ENCODE measurements at places on chromosomes 2 and 18.

DNA sequence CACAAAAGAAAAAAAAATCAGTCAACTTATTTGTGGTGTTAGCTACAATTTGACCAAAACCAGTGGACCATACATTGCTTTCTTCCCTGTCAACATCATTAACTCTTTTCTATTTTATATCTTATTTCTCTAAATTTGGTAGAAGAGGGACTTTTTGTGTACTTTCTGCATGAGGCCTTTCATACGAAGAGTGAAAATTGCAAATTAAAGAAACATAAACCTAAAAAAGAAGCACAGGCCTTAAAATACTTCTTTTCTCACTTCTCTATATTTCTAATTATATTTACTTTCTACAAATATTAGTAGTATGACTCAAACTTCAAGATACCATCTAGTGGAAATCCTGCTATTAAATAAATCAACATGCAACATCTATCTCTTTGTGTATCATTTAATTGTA lies 1073.4 kb upstream of the ZEB2 start:
- no peak for DNase-seq

GRCh38 chr2:80078290-80079036 lies 226.1 kb downstream of the LRRTM1 start:
- no peak for DNase-seq

GRCh38 chr18:2983296-2983695 lies 29.6 kb downstream of the LPIN2 start:
- DNase-seq = no peak

- DNase-seq = no peak
These were observed 494.5 kb upstream of the MAP2 start for GRCh38 chr2:208929139-208929864.

DNA sequence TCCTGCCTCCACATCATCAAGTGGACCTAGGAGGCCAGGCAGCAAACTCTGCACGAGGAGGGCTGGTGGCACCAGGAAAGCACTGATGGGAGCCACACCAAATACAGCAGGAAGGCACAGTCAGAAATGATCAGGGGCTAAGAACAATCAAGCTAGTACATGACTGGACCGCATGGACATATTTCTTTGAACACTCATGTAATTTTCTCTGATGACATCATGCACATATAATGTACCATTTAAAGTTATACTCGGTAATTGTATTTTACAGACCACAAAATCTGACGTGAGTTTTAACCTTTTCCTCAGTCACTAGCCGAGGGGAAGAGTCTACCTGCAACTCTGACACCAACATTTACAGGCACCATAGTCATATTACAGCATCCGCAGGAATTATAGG lies 76.7 kb downstream of the XDH start:
- no peak for DNase-seq

- no peak for DNase-seq
These were observed 569.3 kb downstream of the TDRD15 start for GRCh38 chr2:21693081-21693480.

- DNase-seq = no peak
These were observed 471.2 kb upstream of the CHST9 start for GRCh38 chr18:27656167-27656778.

- no peak for DNase-seq
These were observed 327.1 kb upstream of the RBMS1 start for GRCh38 chr2:160820691-160821090.

GRCh38 chr18:8139891-8140406 lies 469.3 kb upstream of the RAB12 start:
- no peak for DNase-seq

DNA sequence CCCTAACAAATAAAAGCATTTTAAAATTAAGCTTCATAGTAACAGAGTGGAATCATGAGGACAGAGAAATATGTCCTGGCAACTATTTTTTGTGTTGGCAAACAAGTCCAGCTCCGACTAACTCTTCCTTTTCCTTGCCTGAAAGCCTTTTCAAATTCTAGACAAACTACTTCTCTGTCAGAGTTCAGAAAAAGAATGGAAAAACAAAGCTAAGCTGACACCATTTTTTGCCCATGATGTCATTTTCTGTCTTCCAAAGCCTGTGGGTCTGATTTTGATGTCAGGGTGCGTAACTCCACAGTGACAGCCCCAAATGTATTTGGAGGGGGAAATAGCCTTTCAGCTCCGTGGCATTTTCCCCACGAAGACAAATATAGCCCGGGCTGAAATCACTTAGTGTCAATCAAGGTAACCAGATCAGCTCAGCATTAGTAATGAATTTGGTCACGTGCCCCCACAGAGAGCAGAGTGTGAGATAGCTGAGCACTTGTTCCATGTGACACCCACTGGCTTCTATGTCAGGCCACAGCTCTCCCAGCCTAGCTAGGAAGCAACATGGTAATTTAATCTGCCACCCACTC lies 233.0 kb upstream of the SIX2 start:
- DNase-seq = no peak

DNA sequence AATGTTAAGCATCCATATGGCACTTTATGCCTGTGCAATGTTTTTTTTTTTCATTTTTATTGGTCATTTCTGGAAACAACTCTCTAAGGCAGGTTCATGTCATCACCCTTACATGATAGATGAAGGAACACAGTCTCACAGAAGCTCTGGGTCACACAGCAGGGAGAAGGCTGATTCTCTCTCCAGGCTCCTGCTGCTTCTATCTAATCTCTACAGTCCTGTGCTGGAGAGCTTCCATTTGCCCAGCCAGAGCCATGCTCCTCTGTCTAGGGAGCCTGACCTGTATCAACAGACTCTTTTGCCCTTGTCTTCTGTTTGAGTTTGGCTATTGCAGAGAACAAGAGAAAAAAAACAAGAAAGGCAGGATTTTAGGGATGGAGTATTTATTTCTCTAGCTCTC lies 584.8 kb downstream of the MBD2 start:
- no peak for DNase-seq

- DNase-seq = no peak
These were observed 728.6 kb upstream of the CDH2 start for GRCh38 chr18:28905509-28905908.

DNA sequence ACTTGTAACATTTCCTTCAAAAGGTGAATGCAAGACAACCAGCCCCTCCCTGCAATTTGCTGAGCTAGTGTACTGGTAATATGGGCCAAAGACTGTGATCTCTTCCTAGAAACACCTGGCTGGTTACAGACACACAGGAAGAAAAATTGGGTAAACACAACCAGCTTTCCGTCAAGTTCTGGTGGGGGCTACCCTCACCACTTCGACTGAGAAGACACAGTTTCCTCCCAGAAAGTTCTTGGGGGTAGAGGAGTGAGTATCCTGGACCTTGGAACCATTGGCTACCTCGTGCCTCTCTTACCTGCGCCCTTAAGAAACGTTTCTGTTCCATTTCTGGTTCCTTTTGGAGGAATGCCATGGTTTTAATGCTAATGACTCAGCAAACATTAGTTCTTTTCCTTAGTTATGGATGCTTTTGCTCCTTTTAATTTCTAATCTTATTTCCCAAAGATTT lies 120.9 kb upstream of the DLX2 start:
- no peak for DNase-seq

DNA sequence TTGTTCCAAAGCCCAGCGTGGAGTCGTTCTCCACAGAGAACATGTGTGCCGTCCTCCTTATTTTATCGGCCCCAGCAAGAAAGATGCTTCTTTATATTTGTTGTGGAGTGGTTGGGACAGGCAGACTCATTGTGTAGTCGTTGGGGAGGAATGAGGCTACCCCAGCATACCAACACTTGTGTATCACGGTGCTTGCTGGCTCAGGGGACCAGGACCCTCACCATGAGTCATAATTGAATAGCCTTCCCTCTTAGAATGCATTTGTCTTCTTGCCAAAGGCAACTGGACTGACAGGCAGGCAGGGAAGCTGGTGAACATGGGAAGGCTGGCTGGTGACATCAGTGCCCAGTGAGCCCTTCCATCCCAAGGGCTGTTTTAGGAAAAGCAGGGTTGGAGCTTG lies 4.7 kb downstream of the CAPN10 start:
- no peak for DNase-seq

DNA sequence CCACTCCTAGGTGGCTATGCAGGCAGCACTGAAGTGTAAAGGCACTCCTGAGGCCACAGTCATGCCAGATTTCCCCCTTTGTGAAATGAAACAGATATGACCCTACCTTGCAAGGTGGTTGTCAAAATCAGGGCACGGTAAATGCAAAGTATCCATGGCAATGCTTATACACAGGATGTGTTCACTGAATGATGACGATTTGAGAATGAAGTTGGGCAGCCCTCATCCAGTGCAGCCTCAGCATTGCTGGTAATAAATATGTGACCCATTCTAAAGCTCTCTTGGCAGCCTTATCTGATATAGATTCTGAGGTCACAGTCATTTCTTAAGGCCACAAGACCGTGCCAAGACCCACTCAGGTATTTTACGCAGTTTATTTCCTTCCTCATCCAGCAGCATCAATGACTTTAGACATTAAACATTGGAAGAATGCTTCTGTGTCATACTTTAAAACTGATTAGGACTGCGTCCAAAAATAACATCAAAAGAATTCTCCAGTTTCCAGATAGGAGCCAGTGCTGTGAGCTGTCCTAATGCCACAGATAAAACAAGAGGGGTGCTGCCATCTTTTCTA lies 125.5 kb upstream of the SERTAD2 start:
- DNase-seq = no peak

GRCh38 chr18:69944436-69944835 lies 3.2 kb downstream of the CD226 start:
- no peak for DNase-seq

GRCh38 chr18:45122506-45122905 lies 441.8 kb downstream of the SETBP1 start:
- no peak for DNase-seq

- DNase-seq = no peak
These were observed 4.4 kb downstream of the NEB start for GRCh38 chr2:151729837-151730236.

DNA sequence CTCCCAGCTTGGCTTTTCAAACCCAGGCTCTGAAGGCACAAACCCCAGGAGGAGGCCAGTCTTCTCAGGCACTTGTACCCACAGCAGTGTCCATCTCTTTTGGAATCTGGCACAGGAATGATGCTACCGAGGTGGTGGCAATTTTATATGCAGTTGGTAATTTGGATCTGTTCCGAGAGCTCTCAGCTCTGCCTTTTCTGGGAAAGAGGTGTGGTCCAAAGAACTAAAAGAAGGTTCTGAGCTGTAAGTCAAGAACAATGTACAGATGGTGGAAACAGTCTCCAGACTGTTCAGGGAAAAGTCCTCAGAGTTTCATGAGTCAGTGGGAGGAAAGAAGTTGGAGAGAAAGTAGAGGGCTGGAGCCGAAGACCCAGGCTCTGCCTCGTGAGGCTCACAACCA lies 353.4 kb downstream of the TGIF1 start:
- no peak for DNase-seq

DNA sequence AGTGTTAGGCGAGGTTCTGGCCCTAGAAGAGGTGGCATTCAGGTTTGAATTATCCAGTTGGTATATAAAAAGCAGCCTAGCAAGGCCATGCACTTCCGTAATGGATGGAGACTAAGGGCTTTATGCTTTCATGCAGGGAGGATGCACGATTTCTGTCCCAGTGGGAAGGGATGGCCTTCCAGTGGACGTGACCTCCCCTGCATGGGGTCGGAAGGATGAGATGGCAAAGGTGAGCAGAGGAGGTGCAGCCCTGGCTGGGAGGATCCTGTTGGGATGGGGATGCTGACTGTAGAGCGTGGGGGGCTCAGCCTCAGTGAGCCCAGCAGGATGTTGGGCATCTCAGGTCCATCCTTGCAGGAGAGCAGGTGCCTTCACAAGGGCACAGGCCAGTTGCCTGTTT lies 4.8 kb downstream of the ASB18 start:
- no peak for DNase-seq

DNA sequence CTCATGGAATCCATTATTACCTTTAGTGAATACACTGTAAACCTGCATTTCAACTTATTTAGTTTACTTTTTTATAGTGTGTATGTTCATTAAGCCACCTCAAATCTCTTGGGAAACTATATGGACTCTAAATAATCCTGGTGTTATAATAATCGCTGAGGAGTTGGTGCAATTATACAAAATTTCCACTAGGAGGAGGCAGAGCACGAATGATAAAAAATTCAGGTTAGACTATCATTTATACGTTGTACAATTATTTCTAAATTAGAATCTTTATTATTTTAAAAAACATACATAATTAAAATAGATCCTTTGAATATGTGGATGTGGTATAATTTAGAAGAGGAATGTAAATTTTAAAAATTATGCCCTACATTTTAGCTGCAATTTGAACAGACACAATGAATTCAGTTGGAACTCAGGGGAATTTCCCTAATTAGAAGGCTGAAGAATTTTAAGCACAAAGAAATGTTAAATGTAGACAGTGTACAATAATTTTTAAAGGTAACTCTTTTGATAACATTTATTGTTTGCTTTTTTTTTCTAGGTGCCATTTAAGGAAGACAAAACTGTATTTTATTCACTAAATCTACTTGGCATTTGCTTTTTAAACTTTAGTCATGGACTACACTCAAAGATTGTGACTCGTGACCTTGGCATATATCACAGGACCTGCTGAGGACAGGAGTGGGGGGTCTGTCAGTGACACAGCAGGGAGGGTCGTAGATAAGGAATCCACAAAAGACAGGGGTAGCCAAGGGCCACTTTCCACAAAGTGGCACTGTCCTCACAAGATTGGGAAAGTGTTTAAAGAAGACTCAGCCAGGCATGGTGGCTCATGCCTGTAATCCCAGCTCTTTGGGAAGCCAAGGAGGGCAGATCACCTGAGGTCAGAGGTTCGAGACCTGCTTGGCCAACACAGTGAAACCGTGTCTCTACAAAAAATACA lies 45.5 kb downstream of the RAB12 start:
- DNase-seq = no peak

GRCh38 chr2:226611944-226612318 lies 187.7 kb downstream of the IRS1 start:
- DNase-seq = no peak

DNA sequence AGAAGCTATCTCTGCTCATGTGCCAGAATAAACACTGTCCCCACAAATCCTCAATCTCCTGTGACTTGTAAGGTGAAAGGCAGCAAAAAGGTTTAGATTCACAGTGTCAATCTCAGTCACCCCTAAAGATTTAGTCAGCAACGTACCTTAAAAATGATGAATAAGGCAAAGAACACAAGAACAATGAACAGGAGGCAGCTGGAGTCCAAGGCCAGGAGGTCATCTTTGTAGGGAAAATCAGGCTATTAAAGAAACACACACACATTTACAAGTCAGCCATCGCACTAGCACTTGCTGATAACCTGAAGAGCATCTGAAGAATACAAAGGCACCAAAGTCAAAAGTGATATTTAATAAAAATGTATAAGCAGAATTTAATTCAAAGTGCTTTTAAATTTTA lies 16.6 kb downstream of the LAPTM4A start:
- no peak for DNase-seq

GRCh38 chr2:44866152-44866551 lies 75.3 kb upstream of the SIX3 start:
- no peak for DNase-seq

- no peak for DNase-seq
These were observed 1.1 kb upstream of the KCTD1 start for GRCh38 chr18:26549263-26550094.

DNA sequence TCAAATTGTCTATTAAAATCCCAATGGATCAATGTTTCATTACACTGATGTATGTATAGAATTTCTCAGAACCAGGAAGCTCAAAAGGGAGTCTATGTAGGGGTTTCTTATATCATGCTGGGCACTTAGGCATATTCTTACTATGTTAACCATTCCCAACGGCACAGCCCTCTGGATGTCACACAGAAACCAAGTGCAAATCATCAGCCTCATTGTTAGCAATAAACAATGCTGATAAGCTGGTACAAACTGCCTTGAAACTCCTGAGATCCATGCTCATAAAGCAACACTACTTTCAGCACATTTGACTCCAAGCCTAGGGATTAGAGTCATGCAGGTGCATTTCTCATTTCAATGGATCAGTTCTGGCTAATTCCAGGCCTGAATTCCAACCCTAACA lies 730.2 kb upstream of the SLC39A10 start:
- no peak for DNase-seq

Data from activated naive CD4-positive, alpha-beta T cell (primary cell).